Thoracic aorta (tissue), 2 donors: ENCODE measurements at places on chromosomes 7 and 10.

DNA sequence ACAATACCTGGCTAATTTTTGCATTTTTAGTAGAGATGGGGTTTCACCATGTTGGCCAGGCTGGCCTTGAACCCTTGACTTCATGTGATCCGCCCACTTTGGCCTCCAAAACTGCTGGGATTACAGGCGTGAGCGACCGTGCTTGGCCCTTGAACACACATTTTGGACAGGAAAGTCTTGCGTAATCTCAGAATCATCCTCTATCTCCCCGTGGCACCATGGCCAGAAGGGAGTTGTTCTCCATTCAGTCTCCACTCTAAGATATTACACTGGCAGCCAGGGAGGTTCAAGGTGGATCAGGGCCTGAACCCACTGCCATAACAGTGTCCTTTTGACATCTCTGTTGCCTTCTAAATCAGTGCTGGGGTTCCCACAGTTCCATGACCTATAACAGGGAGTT is 29.2 kb upstream of the GALNTL5 start:
- DNase-seq: no peak

DNA sequence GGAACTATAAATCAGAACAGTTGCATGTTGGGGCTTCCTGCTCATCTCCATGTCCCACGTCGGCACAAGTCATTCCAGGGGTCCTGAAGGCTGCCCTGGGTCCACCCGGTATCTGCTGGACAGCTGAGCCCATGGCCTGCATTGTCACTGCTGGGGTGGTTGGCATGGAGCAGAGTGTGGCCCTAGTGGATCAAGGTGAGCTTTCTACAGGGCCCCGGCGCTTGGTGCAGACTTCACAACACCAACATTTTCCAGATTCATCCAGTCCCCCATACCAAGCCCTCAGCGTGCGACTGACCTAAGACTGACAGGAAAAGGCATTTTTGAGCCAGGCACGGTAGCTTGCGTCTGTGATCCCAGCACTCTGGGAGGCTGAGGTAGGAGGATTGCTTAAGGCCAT is 175.5 kb upstream of the LYZL2 start:
- DNase-seq: no peak

GRCh38 chr7:117279931-117280557 is 42.8 kb downstream of the WNT2 start:
- DNase-seq: no peak

DNA sequence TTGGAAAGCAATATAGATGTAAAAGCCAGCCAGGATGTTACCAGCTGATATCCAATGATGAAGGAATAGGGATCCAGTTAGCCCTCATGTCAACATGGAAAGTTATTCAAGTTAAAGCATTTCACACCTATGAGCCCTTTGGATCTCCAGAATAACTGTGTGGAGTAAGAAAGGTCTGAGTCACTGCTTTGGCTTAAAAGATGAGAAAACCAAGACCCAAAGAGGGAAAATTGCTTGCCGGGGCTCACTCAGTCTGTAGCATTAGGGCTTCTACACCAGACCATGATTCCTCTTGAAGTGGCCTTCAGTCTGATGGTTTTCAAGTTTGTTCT is 12.6 kb downstream of the LSM5 start:
- DNase-seq: no peak

GRCh38 chr7:124375391-124375790 is 342.5 kb upstream of the TMEM229A start:
- no peak for DNase-seq

DNA sequence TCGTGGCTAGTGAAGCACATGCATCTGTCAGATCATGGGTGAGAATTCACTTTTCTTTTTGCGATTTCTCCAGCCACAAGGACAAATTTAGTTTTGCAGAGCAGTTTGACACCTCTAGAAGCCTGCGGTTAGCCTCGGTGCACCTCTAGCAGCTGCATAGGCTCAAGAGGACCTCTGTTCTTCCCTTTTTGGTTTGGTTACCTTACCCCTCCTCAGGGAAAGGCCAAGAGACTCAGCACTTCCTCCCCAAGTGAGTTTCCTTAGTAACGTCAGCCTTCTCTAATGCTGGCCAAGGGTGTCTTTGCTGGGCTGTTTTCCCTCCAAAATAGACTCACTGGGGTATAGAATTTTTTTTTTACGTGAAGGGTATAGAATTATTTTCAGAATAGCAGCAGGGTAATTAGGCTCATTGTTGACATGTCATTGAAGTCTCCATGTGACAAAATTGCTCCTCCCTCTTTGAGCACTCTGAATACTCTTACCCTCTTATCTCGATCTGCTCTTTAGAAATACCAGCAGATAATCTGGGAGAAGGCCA is 97.8 kb downstream of the AUTS2 start:
- no peak for DNase-seq

GRCh38 chr10:71805776-71806703 is 32.7 kb upstream of the VSIR start:
- DNase-seq: no peak

DNA sequence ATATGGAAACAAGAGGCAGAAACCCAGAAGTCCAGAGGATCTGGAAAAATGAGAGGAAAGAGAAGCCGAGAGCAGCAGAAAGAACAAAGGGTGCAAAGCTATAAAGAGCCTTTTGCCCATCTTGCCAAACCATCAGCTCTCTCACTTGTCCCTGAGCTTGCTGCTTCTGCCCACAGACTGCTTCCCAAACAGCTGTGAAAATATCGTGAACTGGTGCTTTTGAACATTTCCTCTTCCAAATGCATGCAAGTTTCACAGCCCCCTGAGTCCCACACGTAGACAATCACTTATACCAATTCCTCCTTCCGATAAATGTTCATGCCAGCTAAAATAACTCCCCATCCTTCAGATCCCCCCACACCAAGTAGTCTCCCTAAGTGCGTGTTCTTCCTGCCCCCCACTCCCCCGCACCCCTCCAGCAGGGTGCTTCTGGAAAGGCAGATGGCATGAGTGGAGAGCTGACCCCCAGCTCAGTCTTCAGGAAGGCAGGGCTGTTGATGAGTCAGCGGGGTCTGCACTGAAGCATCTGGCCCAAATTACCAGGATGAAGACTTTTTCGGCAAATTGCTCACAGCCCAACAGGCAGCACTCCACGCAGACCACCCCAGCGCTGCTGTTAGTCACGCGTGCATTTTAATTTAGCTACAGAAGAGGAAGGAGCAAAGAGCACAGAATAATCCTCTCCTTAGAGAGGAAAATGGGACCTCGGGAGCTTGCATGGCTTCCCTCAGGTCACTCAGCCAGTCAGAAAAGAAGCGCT is 76.1 kb upstream of the KCNMA1 start:
- no peak for DNase-seq

DNA sequence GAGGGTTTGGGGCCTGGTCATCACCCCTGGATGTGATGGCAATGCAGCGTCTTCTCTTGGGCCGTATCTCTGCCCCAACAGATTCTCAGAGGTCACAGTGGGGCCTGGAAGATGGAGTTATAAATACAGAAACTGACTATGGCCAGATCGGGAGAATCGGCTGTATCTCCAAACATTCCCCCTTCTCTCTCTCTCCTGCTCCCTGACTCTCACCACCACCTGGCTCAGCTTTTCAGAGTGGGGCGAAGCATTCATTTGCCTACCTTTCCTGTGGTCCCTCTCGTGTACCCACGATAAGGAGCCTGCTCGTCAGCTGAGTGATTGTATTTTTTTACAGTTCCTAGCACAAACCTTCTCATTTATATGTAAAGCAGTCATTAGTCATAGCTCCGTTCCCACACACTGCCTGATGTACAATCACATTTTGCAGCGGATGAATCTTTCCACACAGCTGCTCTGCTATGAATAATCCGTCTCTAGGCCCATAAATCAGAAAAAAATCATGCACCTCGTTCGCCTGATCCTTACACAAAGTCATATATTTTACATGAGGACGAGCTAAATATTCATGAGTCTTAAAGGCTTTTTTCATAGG is 23.2 kb upstream of the BTRC start:
- DNase-seq: no peak
